ENCODE measurements at places on chromosomes 1 and 21.

- no peak for DNase-seq
These were observed at the start of gene NCF2 for GRCh38 chr1:183590244-183591191. TSS of gene NCF2 (minus strand) at chr1:183590459. CDS start at chr1:183590329, 130 bp downstream.

DNA sequence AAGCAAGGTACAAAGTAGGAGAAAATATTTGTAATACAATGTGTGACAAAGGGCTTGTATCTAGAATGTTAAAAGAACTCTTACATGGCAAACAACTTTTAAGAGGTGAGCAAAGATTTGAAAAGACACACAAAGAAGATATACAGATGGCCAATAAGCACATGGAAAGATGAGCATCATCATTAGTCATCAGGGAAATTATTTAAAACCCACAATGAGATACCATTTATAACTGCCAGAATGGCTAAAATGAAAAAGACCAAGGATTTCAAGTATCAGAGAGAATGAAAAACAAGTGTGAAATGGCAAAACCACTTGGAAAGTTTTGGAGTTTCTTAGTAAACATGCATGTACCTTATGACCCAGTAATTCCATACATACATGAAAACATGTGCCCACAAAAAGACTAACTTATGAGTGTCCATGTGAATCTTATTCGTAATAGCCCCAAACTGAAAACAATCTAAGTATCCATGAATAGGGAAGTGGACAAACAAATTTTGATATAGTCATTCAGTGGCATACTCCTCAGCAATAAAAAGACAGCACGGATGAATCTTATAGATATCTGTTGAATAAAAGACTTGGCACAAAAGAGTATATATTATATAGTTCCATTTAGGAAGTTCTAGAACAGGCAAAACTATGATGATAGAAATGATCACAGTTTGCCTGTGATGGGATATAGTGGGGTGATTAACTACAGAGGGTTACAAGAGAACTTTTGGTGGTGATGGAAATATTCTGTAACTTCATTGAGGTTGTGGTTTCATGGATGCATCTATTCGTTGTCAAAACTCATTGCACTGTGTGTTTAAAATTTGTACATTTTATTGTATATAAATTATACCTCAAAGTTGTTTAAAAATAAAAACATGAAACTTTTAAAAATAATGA lies 82.0 kb downstream of the DISP1 start:
- peak; percentile 31 for DNase-seq

GRCh38 chr1:21192871-21193270 lies 16.2 kb upstream of the EIF4G3 start:
- DNase-seq = no peak

DNA sequence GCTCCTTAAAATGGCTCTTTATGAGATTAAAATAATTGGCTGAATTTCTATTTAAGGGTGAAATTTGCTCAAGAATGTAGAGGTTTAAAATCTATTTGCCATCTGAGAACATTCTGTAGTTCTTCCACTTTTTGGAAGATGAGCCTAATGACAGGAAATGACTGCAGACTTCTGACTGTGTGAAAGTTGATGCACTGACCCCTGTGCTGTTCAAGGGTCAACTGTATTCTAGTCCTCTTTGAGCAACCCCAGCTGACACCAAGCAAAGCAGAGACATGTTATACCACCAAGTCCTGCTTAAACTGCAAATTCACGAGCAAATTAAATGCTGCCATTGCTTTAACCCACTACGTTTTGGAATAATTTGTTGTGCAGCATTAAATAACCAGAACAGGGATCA lies 26.6 kb downstream of the DDAH1 start:
- DNase-seq = no peak

DNA sequence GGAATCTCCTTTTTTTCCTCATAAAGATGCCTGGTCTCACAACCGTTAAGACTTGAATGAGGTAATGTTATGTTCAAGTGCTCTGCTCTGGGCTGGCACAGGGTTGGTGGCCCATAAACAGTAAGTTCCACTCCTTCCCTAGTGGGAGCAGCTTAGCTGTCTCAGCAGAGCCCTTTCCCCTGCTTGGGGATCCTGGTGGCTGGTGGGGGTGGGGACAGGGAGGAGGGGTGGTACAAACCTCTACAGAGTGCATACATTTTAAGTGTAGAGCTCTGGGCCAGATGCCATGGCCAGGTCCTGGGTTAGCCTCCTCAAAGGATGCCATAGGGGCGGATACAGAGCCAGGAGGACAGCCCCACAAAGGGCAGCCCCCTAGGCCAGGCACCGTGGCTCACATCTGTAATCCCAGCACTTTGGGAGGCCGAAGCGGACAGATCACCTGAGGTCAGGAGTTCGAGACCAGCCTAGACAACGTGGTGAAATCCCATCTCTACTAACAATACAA lies 20.7 kb upstream of the PADI1 start:
- no peak for DNase-seq

All from RCC 7860 (cell line).